Right renal cortex interstitium (tissue), 3 donors: ENCODE measurements at places on chromosomes 16 and 17. TPM values are rescaled to one million over a fixed set of nuclear protein-coding genes. Genes with fewer than 3 reads are reported as not detected.

- no peak for DNase-seq
These were observed 2.0 kb upstream of the TNFRSF13B start for GRCh38 chr17:16973760-16974540.

DNA sequence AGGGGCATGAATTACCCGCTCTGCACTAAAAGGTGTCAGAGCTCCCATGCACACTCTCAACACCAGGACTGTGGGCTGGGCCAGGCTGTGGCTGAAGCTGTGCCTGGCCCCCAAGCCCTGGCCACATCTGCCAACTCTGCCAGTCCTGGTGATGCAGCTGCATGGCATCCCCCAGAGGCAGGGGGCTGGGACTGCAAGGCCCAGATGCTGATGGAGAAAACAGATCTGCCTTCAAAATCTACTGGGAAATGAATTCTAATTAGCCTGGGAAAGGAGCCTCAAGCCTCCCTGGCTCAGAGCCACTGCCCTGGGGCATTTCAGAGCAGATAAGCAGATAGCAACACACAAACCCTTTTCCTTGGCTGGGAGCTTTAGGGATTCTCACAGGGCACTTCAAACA lies 3.4 kb downstream of the CHST6 start:
- DNase-seq, result no peak

GRCh38 chr17:7351665-7352502 lies at the start of gene KCTD11:
KCTD11 (plus strand) TSS chr17:7352162.
- no peak for DNase-seq

GRCh38 chr17:9274973-9275372 lies 253.7 kb downstream of the NTN1 start:
- DNase-seq, result no peak

DNA sequence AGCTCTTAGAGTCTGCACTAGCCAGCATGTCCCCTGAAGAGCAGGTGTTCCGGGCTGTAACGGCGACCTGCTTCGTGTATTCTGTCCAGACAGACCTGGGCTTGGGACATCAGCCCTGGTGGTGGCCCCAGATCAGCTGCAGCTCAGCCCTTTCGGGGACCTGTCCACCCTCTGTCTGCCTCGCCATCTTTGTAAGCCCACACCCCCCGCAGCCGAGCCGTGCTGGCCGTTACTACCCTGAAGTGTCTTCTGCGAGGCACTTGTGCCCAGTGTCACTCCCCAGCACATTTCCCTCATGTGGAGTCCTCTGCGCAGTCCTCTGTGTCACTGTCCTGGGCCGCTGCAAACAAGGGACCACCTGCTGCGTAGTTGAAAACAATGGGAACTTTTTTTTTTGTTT lies 10.4 kb downstream of the CARD14 start:
- DNase-seq, result no peak

DNA sequence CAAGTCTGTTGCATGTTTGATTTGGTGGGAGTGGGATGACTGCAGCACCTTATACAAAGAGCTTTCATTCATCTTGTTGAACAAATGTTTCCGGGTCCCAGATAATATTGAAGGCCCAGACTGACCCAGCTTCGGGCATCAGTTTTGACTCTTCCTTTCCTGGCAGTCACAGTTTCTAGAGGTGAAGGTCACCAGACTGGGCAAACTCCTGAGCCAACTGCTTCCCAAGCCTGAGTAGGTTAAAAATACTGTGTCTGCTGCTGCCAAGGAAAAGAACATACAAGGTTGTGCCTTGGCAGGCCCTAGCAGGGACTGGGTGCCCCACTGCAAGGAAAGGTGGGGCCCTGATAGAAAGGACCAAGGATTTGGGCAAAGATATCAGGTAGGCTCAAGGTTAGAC lies 4.5 kb downstream of the BCKDK start:
- no peak for DNase-seq

DNA sequence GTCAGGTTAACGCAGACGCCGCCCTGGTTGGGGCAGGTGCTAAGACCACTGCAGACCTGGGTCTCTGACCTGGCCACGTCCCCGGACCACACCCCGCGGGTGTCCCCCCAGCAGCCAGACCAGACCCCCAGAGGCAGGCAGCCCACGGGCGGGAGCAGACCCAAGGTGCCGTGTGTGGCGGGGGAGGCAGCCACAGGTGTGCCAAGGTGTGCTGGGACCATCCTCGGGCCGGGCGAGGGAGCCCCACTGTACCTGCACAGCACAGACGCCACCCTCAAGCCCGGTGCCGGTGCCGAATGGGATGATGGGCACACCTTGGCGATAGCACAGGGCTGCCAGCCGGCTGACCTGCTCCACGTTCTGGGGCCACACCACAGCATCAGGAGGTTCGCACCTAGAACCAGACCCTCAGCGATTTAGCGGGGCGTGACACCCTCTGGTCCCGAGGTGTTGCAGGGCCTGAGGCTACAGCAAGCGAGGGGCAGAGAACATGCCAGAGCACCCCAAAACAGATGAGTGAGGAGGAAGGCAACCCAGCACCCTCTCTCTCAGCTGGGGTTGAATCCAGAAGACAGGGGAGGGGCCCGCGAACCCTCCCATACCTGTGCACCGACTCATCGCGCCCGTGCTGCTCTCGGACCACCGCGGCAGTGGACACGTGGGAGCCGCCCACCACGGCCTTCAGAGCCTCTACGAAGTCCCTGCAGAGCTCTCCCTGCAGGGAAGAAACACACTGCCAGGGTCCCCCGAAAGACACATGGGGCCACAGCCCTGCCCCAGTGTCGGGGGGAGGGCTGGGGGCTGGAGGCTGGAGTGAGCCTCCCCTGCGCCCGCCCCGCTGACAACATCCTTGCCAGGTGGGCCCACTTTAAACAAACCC lies 1.4 kb downstream of the LDHD start:
- no peak for DNase-seq

GRCh38 chr16:870856-871561 lies 70.5 kb upstream of the GNG13 start:
- DNase-seq, result no peak

GRCh38 chr17:62045517-62045916 lies 19.6 kb downstream of the MED13 start:
- no peak for DNase-seq

DNA sequence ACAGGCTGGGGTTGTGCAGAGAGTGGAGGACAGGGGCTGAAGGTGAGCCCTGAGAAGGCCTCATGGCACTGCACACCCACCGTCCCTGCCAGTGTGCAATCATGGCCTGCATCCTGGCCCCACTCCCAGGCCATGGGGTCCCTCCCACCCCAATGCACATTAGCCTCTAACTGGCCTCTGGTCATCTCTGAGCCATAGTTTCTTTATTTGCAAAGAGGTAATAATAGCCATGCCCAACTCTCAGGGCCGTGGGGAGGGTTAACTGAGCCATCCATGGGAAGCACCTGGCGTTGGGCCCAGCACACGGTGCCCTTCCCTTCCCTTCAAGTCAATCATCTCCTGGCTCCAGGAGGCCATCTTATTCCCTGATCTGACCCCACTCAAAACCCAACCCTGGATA lies 10.8 kb upstream of the ITGA3 start:
- DNase-seq, result no peak

DNA sequence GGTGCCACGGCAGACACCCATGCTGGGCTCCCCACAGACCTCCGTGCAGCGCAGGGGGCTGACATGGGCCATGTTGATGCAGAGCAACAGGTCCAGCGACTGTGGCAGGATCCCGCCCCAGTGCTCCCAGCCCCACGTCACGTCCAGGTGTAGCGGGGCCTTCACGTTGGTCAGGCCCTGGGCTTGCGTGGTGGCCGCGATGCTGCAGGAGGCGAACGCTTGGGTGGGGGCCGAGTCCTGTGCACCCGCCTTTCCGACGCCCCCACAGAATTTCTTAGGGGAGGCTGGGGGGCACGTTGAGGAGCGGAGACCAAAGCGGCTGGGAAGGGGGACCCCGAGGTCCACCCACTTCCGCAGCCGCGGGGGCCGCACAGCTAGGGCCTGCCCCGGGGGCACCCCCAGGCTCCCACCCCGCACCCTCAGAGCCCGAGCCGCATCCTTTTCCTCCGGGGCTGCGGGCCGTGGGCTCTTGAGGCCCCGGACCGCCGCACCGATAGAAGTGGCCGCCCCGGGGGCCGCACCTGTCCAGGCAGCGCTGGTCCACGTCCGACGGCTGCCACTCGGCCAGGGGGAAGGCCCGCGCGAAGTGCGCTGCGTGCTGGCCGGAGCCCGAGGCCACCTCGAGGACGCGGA lies 416 bp downstream of the METTL26 start:
- DNase-seq, result no peak

DNA sequence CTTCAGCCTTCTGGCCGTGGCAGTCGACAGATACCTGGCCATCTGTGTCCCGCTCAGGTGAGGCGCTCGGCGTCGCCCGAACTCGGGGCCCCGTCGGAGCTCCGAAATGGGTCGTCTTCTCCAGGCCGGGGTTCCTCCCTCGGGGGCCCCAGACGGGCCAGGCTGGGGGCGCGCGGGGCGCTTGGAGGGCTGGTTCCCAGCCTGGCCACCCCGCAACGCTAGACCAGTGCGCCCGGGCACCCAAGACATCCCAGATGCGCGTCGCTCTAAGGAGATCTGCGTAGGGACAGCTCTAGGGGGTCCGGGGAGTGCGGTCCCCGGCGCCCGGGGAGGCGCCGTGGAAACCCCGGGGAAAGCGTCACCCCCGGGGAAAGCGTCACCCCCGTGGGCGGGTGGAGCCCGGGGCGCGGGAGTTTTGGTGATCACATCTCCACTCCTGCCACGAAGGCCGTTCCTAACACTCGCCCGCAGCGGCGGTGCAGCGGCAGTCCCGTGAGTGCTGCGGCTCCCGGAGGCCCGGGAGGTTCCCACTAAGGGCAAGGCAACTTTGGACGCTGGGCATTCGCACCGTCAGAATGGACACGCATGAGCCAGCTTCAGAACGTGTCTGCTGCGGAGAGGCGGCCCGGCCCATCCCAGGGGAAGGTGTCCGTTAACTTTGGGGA lies 729 bp downstream of the ADORA2B start:
- DNase-seq, result no peak

- DNase-seq, result no peak
These were observed 258.6 kb downstream of the SNX29 start for GRCh38 chr16:12235110-12235509.

- DNase-seq, result no peak
These were observed 19.0 kb downstream of the CPNE2 start for GRCh38 chr16:57111420-57111819.

- DNase-seq, result no peak
These were observed 54.0 kb upstream of the ZNF750 start for GRCh38 chr17:82893779-82894178.

DNA sequence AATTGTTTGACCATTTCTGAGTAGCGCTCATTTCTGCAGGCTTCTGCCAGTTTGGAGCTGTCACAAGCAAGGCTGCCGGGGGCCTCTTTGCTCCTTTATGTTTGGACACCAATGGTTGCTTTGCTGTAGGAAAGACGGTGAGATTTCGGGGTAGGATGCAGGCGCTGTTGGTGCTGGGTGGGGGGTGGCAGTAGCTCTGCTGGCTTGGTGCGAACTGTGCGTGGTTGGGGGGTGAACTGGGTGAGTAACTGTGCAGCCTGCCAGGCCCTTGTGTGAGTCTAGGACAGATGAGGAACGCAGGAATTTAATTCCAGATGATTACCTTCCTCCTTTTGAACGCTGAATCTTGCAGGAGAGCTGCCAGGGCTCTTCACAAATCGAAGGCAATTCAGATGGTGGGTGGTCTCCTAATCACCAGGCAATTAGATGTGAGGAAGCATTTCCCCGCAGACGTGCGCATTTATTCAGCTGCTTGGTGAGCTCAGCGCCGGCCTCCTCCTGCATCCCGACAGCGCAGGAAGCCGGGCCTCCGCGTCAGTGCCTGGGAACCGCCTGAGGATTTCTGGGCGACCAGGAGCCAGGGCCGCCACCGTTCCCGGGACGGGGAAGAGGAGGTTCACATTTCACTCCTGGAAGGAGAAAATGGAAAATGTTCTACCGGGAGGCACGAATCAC lies 154.4 kb downstream of the FOXL1 start:
- no peak for DNase-seq

DNA sequence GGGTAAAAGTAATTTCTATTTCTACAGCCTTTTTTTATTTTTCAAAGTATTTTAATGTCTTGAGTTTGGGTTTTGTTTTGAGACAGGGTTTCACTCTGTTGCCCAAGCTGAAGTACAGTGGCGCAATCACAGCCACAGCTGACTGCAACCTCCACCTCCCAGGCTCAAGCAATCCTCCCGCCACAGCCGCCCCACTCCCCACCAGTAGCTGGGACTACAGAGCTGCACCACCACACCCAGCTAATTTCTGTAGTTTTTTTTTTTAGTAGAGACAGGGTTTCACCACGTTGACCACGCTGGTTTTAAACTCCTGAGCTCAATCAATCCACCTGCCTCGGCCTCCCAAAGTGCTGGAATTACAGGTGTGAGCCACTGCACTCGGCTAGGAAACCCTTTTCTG lies 44.0 kb downstream of the TUBD1 start:
- DNase-seq, result no peak

- DNase-seq, result no peak
These were observed 83.9 kb upstream of the FBXO47 start for GRCh38 chr17:39051001-39051585.

DNA sequence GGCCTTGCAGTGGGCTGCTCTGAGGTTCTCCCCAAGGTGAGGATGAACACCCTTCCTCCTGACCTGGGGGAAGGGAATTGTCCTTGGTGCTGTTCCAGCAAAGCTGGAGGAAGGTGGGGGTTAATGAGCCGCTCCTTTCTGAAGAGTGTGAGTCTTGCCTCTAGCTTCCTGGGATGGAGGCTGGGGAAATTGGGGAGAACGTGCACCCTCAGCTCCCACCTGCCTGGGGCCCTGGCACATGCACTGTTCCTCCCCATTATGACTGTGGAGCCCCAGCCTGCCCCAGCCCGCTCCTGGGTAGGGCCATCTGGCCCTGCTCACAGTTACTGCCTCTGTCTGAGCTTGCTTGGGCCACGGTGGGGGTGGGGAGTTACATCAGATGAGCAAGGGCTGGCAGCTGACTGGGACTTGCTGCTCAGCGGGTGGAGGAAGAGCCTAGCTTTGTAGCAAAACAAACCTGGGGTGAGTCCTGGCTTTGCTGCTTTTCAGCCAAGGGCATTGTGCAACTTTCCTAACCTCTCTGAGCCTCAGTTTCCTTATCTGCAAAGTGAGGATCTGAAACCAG lies 11.1 kb downstream of the TNS4 start:
- DNase-seq, result no peak

DNA sequence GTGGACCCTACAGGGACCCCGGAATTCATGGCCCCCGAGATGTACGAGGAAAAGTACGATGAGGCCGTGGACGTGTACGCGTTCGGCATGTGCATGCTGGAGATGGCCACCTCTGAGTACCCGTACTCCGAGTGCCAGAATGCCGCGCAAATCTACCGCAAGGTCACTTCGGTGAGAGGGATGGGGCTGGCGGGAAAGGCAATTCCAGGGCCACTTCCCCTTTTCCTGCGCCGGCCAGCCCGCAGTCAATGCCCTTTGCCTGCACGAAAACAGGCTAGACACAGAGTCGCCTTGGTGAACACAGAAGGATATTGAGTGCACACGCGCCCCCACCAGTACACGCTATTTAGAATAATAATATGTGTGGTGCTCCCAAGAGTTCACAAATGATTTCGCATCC lies 4.0 kb downstream of the WNK4 start:
- no peak for DNase-seq

ZNF768 gene
- 44.8 TPM for polyA plus RNA-seq

CCL17 gene
- polyA plus RNA-seq, result not detected

MYH3 gene
- polyA plus RNA-seq, result 1.6 TPM

ATP6V0A1 gene
- polyA plus RNA-seq, result 48.6 TPM

SLC22A31 gene
- 0.24 TPM for polyA plus RNA-seq

IL17C gene
- polyA plus RNA-seq, result not detected

ABCA3 gene
- 5.4 TPM for polyA plus RNA-seq

RAB11FIP4 gene
- 19.7 TPM for polyA plus RNA-seq
